ENCODE measurements at places on chromosomes 7 and 10. TPM values are rescaled to one million over a fixed set of nuclear protein-coding genes. Genes with fewer than 3 reads are reported as not detected.

ACBD7 gene
- 1.5 TPM for total RNA-seq

ZNF488 gene
- 3.3 TPM for total RNA-seq

CHAT gene
- 15.4 TPM for total RNA-seq

HOXA2 gene
- not detected for total RNA-seq

FAM25G gene
- not detected for total RNA-seq

ARF5 gene
- total RNA-seq, result 137 TPM

ZNF107 gene
- total RNA-seq, result 10.3 TPM

SPDYE8 gene
- total RNA-seq, result not detected

TLL2 gene
- 0.17 TPM for total RNA-seq

SORBS1 gene
- 221 TPM for total RNA-seq

DNA sequence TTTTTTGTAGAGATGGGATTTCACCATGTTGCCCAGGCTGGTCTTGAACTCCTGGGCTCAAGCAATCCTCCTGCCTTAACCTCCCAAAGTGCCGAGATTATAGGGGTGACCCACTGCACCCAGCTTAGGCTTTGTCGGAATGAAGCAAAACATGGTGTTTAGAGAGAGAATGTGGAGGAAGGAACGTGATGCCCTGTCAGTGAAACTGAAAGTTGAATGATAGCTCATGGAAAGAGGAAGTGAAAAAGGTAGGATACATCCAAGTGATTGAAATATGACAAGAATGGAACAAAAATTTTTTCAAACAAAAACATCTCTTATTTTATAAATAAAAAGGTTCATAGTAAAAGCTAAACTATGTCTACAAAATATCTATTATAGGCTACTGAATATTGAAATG is 5.9 kb downstream of the AKAP9 start:
- no peak for DNase-seq

GRCh38 chr10:97550336-97551149 is 22.0 kb upstream of the ANKRD2 start:
- DNase-seq, result no peak

DNA sequence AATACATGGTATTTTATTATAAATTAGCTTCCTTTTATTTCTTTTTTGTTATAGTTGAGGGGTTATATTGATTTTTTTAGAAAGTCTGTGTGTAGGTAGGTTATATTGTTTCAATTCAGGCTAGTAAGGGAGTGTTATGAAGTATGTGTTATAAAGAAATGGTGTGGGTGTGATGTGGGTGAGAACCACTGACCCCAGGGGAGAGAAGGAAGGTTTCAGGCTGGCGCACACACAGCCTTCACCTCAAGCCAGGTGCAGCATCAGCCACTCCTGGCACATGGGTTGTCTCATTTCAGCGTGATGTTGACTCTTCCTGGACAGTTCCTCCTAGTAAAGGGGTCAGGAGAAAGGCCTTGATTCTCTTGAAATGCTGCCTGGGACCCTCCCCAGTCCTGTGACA is 291.3 kb downstream of the POU6F2 start:
- DNase-seq, result no peak

DNA sequence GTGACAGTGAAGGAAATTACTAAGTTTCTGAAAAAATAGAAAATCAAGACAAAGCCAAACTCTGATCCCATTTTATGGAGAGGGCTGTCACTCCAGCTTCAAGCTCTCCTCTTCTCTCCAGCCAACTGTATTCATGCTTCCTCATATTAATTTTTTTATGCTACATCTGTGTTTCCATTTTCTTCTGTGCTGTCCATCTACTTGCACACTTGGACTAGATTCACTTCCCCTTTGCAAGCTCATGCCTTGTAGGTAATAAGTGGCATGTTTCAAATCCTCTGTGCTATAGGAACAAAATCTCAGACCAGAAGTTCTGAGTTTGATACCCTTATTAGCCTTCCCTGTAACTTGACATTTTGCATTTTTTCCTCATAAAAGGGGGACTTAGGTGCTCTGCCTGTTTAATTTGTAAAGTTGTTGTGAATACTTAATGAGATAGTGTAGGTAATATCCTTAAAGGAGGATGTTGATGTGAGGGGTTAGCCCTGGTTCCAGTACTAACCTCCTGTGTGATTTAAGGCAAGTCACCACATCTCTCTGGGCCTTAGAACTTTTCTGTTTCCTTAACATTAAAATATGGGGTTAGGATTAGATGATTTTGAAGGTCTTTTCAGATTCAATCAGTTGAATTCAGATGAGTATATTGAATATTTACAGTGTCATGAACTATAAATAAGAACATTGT is 358.8 kb downstream of the BBS9 start:
- DNase-seq, result no peak

- no peak for DNase-seq
Measured at GRCh38 chr7:50567715-50568261, 2.6 kb upstream of the DDC start.

GRCh38 chr7:77460057-77460486 is 43.9 kb upstream of the GSAP start:
- no peak for DNase-seq

DNA sequence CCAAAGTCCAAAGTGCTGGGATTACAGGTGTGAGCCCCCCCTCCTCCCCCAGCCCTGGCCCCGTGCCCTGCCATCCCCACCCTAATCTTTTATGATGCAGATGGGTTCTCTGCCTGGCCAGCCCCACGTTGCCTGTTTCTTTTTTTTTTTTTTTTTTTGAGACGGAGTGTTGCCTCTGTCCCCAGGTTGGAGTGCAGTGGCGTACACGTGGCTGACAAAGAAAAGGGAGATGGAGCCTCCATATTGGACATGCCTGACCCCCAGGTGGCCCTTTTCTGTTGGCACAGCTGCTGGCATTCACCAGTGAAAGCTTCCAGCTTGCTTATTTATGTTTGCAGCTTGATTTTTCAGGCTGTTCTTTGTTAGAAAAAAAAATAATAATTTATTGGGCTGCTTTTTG is 235.3 kb downstream of the CCDC3 start:
- no peak for DNase-seq

- no peak for DNase-seq
Measured at GRCh38 chr7:142745091-142745635, 4.1 kb upstream of the PRSS1 start.

DNA sequence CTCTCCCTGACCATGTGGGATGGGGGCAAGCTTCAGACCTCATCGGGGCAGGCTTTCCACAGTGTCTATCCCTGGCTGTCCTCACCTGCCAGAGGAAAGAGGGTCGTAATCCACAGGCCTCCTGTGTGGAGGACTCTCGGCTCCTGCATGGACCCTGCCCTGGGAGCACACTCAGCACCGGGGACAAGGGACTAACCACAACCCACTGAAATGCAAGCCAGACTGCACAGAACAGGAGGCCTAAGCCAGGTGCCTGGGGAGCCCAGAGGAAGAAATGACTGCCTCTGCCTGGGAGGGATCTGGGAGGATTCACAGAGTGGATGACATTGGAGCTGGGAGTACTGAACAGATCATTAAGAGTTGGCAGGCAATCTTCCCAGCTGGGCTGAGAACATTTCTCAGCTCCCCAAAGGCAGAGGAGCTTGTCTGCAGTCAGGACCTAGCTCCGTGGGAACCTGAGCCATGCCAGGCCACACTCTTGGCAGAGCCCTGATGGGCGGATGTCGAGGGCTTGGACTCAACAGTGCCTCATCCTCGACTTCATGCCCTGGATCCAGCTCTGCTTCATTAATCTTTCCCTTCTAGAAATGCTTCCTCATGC is 213.4 kb downstream of the USP6NL start:
- no peak for DNase-seq

DNA sequence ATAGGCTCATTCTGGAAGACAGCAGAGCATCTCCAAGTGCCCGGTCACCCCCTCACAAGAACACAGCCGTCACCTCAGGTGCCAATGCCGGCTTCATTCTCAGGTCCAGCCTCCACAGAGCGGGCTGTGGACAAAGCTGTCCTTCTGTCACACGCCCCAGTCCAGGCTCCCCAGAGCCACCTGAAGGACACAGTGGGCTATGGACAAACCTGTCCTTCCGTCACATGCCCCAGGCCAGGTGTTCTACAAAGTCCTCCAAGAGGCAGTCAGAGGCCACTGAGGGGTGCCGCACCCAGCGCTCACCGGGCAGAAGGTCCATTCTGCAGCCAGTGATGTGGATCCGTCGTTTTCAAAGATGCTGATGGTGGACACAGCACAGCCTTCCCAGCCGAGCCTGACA is 173.2 kb upstream of the PPP2R2D start:
- DNase-seq, result no peak

- DNase-seq, result no peak
Measured at GRCh38 chr10:29317423-29318021, 28.7 kb downstream of the LYZL1 start.

- no peak for DNase-seq
Measured at GRCh38 chr7:150830937-150831336, 21.4 kb upstream of the AOC1 start.

DNA sequence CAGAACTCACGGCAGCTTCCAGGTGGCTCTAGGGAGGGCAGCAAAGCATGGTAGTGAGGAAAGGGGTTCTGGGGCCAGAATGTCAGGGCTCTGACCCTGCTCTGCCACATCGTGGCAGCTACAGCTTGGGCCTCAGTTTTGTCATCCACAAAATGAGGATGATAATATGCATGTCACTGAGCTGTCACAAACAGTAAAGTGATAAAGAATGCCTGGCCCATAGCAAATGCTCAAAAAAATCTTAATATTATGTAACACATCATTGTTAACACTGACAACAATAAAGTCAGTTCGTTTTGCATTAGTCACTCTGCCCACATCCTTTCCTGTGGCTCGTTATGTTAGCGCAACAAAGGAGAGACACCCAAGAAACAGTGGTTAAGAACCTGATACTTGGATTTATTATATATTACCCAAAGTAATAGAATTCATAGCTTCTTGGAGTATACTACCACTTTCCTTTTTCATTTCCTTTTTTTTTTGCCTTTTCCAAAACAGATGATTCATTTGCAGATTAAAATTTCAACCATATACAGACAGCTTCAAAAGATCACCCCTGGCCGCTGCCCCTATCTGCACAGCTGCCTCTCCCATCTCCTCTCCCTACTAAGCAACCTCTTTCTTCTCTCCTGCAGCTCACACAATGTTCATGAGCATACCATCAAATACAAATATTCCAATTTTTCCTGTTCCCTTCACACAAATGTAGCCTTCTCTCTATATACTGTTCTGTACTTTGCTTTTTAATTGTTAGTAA is 45.5 kb upstream of the DDC start:
- DNase-seq, result no peak

GRCh38 chr10:24751716-24752115 is 28.0 kb upstream of the ARHGAP21 start:
- DNase-seq, result no peak

DNA sequence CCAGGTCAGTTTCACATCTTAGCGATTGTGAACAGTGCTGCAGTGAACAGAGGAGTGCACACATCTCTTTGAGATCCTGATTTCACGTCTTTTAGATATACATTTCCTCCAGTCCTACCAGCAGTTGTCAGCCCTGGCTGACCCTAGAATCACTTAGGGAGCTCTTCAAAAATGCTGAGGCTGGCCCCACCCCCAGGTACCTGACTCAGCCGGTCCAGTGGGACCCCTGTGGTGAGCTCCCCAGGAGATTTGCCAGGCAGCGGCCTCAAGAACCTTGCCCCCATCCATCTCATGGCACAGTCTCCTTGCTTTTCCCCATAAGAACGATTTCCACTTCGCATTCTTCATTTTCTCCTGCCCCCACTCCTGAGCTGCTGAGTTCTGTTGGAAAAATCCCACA is 45.5 kb downstream of the TEX36 start:
- DNase-seq, result no peak

GRCh38 chr7:116225860-116226259 is 15.5 kb downstream of the TES start:
- no peak for DNase-seq

DNA sequence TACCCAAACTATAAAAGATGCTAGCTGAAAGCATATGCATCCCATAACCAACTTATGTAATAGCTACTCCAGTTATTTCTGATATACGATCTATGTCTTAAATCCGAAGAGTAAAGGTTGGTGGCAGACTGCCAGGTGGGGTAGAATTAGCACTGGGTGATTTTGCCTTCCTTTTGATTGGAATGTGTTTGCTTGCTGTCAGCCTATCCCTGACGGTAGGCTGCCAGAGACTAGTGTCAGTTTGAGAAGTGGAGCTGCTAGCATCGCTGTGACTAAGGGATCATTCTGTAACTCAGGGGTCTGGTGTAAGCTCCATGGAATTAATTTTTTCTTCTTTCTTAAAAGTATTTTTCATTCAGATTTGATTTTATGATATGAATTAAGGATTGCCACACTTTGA is 9.5 kb upstream of the SEM1 start:
- no peak for DNase-seq

DNA sequence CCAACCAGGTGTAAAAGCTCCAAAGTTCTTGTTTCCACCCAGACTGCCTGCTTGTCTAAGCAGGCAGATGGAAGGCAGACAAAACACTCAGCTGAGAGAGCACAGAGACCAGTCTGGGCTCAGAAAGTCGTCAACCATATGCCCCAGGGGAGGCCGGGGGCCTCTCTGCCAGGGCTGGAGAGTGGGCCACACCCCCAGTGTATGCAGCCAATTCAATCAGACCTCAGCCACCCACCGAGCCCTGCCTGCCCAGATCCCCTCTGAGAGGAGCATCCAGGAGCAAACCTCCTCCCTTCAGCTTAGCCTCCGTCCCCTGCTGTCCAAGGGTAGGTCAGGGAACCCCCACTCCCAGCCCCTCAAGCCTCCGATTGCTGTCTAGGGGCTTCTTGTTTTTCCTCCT is 196.3 kb downstream of the LSM5 start:
- DNase-seq, result peak; percentile 35

DNA sequence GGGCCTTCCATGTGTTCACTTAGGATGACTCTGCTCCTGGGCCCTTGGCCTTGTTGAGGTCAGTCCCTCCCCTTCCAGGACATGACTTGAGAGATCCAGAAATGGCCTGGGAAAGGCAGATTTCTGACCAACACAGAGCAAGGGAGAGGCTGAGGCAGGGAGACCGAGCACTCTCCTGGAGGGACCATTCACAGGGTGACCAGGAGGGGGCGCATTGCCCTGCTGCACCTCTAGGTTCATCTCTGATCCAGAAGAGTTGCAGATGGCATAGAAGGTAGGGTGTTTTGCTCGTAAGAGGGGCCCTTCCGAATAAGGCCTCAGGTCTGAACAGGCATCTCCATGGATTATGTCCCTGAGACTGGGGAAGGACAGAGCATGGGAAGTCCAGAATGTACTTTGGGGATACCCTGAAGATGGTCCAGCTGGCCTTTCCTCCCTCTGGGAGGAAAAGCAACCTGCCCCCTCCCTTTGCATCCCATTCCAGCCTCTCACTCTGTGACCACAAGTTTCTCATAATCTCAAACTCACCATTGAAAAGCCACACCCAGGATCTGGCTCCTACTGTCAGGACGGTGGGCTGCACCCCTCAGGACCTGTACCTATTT is 6.6 kb downstream of the DMBT1 start:
- DNase-seq, result peak; percentile 35

GRCh38 chr10:71079761-71080380 is 132.5 kb upstream of the UNC5B start:
- no peak for DNase-seq

- DNase-seq, result no peak
Measured at GRCh38 chr7:109003742-109004141, 434.1 kb downstream of the DNAJB9 start.

DNA sequence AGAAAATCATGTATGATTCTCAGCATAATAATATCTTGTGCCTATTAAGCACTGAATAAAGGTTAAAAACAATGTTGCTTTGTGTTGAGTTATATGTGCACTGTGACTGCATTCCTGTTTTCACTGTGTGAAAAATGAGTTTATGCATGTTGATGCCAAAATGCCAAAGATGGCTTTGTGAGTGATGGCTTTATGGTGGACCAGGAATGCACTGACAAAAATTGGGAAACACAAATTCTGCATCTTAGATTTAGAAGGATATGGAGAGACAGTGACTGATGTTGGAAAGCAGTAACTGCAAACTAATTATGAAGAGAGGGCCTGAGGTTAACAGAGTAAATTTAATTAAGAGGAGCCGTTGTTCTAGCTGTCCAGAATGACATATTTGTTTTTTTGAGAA is 440.4 kb downstream of the KIF20B start:
- no peak for DNase-seq

All from glutamatergic neuron (in vitro differentiated cells).